Neural progenitor cell (in vitro differentiated cells): ENCODE measurements at places on chromosomes 12 and 14. TPM values are rescaled to one million over a fixed set of nuclear protein-coding genes. Genes with fewer than 3 reads are reported as not detected.

Gene DCN
- total RNA-seq: not detected in 2 replicates

Gene MANSC4
- 0.12 TPM in 1 of 2 replicates, not detected in the other for total RNA-seq

Gene KRT80
- 0.12 TPM in 1 of 2 replicates, not detected in the other for total RNA-seq

Gene HOXC13
- not detected in 2 replicates for total RNA-seq

Gene ALDH1L2
- 0.13 and 0.68 TPM in 2 replicates for total RNA-seq

Gene KRT72
- not detected in 2 replicates for total RNA-seq

Gene SUPT16H
- total RNA-seq: 195 and 198 TPM in 2 replicates

Gene LIN52
- total RNA-seq: 16.4 and 25.7 TPM in 2 replicates
